ENCODE measurements at places on chromosomes 11 and 22. TPM values are rescaled to one million over a fixed set of nuclear protein-coding genes. Genes with fewer than 3 reads are reported as not detected.

Gene THY1
- not detected for total RNA-seq

DNA sequence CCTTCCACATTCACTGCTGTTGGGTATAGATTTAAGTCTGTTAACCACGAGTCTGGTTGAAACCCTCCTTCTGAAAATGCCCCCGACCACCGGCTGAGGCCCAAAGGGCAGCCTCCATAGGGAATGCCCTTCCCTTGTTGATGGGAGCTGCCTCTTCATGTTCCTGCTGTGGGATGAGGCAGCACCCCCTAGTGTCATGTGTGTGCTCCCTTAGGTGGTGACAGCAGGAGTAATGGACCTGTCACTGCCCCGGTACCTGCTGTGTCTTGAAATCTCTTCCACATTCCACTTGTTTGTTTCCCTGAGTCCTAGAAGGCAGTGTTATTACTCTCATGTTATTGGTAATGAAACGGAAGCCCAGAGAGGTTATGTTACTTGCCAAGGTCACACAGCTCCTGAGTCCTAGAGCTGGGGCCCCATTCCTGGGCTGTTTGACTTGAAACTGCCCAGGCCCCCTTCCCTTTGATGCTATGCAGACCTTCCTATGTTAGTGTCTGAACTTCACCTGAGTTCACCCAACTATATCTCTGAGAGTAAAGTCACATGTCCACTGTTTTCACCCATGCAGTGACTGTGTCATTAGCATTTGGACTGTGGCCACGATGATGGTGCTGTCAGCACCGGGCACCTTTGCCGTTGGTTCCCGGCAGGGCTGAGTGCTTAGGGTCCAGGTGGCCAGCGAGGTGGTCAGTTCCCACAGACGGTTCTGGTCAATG is 234.3 kb downstream of the TBC1D22A start:
- no peaks in the 10 kb centered on the region for H3K27me3 ChIP-seq
- peaks cover 6% of the 10 kb centered on the region for H3K4me1 ChIP-seq
- H3K4me3 ChIP-seq, result no peak overlapping the region

GRCh38 chr11:108939135-108939534 is 274.3 kb downstream of the DDX10 start:
- H3K27me3 ChIP-seq, result no peaks in the 10 kb centered on the region
- no peaks in the 10 kb centered on the region for H3K4me1 ChIP-seq
- H3K27ac ChIP-seq, result no peak overlapping the region

Gene RASGRP2
- 162 TPM for total RNA-seq
